ENCODE measurements at places on chromosomes 1 and 21.

GRCh38 chr1:66690666-66691381 lies 61.4 kb upstream of the DYNLT5 start:
- DNase-seq, result no peak

- no peak for DNase-seq
Measured at GRCh38 chr1:209249280-209249670, 334.2 kb upstream of the CAMK1G start.

DNA sequence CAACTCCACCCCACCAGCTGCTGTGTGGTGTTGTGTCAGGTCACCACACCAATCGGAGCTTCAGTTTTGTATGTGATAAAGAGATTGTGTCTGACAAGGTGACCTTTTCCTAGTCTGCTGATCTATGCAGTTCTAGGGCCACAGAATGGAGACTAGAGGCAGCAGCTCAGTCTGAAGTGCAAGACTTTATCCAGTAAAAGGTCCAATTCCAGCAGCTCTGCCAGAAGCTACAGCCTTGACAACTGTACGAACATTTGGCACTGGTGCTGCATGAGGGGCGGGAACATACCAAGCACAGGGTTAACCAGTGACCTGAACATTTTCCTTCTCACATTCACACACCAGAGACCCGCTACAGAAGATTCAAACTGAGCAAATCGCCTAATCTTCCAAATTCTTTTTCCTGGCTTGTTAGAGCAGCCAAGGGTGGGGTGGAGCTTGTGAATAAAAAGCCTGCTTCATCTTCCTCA lies 9.3 kb downstream of the FMO1 start:
- no peak for DNase-seq

GRCh38 chr21:34511787-34512455 lies at the start of gene KCNE1:
KCNE1 (minus strand) TSS chr21:34512210; CDS start chr21:34449634, 62,576 bp downstream.
- DNase-seq, result no peak

DNA sequence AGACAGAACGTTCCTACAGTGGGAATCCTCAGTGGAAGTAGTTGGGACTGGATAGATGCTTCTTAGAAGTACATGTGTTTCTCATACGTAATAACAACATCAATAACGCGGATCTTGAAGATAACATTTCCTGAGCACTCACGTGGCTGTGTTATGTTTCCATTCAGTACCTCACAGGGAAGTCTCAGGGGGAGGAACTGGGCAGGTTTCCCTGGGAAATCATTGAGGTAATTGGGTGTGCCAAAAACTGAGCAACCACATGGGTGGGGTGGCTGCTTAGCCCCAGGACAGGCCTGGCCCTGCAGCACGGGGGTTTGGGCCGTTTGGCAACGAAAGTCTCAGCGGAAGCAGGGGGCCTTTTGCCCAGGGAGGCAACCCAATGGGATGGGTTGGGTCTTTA lies 133.8 kb downstream of the ZSCAN20 start:
- no peak for DNase-seq

GRCh38 chr1:32200226-32201010 lies at the start of gene CCDC28B:
CCDC28B (plus strand) TSS chr1:32200595; CDS start chr1:32201936, 1,341 bp downstream.
- DNase-seq, result peak; percentile 95

- DNase-seq, result no peak
Measured at GRCh38 chr21:40714536-40714935, 132.4 kb downstream of the DSCAM start.

DNA sequence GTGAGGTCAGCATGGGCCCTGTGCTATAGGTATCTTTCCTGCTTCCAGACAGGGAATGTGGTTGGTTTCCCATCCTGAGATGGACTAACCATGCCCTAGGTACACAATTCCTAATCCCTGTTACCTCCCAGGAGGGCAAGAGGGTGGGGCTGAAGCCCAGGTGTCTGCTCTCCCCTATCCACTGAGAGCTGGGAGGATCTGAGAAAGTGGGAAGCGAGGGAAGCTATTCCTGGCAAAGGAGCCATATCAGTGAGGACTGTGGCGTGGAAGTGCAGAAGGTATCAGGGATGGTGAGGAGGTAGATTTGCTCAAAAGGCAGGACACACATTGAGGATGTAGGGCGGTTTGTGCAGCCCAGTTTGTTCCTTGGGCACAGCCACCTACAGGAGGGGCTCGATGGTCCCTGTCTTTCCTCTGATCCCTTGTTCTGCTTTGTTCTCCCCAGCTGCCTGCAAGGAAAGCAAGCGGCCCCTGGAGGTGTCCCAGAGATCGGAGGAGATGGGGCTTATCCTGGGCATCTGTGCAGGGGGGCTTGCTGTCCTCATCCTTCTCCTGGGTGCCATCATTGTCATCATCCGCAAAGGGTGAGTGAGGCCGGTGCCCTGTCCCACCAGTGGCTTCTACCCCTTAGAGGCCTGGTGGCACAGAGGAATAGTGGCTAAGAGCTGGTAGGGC lies 48.1 kb downstream of the PTPRU start:
- no peak for DNase-seq

DNA sequence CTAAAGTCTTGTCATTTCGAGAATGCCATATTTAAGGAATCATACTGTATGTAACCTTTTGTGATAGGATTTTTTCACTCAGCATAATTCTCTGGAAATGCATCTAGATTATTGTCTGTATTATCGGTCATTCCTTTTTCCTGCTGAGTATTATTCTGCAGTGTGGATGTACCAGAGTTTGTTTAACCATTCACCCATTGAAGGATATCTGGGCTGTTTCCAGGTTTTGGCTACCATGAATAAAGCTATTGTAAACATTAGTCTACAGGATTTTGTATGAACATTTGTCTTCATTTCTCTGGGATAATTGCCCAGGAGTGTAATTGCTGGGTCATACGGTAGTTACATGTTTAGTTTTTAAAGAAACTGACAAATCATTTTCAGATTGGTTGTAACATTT lies 61.8 kb downstream of the ATP1A1 start:
- DNase-seq, result no peak

GRCh38 chr1:20947409-20947808 lies 160.3 kb upstream of the HP1BP3 start:
- no peak for DNase-seq

All from retina (tissue), 1 donor.